ENCODE measurements at places on chromosomes 12 and 14.

DNA sequence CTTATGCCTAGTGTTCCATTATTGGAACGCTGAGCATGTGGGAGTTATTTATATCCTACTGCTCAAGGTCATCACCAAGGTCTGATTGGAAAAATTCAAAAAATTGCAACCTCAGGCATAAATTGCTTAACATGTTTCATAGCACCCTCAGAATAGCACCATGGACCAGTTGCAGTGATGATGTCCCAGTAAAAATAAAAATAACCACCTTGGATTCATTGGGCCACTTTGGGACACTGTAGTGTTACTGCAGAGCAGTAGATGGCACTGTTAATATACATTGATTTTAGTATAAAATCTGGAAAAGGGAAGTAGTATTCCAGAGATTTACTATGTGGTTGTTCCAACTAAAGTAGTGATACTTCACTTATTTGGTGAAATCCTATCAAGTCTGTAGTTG lies 31.0 kb upstream of the PTCSC3 start:
- DNase-seq: no peak

DNA sequence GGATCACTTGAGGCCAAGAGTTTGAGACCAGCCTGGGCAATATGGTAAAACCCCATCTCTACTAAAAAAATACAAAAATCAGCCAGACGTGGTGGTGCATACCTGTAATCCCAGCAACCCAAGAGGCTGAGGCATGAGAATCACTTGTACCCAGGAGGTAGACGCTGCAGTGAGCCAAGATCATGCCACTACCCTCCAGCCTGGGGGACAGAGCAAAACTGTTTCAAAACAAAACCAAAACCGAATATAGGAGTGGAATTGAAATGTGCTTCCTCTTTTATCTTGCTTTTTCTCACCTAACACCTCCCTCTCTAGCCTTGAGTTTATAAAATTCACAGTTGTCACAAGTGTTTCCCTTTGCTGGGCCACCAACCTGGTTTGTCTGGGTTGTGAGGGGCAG lies 181.9 kb downstream of the PAH start:
- no peak for DNase-seq

DNA sequence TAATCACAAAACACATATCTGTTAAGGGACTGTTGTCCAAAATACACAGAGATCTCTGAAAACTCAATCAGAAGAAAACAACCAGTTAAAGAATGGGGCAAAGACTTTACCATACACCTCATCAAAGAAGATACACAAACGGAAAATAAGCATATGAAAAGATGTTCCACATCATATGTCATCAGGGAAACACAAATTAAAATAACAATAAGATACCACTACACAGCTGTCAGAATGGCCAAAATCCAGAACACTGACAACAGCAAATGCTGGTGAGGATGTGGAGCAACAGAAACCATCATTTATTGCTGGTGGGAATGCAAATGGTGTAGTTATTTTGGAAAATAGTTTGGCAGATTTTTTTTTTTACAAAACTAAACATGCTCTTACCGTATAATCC lies 220.5 kb upstream of the FOXN3 start:
- DNase-seq: no peak

DNA sequence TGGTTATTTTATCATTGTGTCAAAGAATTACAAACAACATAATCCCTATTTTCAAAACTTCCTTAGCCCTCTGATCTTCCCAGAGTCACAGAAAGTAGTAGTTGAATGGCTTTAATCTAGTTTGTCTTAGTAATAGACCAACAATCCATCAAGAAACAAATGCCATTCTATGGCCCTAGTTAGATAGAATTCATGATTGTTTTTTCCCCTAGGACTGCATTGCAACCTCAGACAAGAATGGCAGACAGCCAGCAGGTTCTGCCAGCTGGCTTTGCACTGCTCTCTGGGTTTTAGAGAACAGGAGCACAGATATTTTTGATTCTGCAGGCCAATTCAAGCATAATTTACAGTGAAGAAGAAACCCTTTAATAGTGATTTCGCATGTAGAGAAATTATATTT lies 33.8 kb downstream of the SYT1 start:
- no peak for DNase-seq

DNA sequence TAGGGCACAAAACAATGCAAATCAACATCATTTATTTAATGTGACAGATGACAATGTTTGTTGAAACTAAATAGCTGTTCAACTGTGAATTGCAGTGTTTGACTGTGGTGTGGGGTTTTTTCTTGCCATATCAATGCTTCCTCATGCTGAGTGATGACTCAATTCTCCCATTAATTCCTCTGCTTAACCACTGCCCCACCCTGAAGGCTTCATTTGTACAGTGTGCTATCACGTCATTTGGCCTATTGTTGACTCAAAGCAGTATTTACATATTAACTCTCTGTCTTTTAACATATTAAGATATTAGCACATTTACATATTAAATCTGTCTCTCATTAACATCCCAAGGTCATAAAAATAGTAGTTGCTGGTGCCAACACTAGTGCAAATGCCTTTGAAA lies 164.8 kb upstream of the NRXN3 start:
- no peak for DNase-seq

DNA sequence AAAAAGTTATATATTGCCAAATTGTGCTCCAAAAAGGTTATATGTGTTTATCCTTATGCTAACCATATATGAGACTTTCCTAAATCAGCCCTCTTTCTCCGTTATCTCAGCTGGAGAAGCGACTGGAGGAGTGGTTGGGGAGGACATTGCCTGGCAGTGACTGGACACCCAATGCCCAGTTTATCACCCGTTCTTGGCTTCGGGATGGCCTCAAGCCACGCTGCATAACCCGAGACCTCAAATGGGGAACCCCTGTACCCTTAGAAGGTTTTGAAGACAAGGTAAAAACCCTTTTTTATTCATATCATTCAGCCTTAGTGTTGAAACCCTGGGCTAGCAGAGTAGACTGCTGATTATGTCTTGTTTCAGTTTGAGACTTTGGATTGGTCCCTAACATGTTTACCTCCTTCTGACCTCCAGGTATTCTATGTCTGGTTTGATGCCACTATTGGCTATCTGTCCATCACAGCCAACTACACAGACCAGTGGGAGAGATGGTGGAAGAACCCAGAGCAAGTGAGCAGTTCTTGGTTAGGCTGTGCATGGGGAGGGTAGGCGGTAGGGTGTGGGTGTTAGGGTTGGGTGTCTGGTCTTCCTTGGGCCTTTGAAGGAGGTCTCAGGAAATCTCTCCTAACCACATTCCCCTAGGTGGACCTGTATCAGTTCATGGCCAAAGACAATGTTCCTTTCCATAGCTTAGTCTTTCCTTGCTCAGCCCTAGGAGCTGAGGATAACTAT lies 8.6 kb downstream of the DDIT3 start:
- DNase-seq: no peak

DNA sequence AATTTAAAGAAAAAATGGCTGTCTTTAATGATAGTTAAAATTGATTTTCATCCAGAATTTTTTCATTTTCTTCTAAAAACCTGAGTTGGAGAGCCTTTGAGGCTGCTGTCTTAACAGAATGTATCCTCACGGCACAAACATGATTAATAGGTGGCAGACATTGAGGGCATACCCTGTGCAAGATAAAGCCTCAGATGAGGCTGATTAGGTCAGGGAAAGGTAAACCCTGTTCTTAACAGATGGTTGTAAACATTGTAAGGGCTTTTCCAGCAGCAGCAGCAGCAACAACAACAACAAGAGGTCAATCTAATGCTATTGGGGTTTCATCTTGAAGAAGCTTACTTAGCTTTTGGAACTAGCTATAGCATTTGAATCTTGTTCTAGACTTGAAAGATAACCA lies 17.4 kb downstream of the GNG2 start:
- DNase-seq: no peak

DNA sequence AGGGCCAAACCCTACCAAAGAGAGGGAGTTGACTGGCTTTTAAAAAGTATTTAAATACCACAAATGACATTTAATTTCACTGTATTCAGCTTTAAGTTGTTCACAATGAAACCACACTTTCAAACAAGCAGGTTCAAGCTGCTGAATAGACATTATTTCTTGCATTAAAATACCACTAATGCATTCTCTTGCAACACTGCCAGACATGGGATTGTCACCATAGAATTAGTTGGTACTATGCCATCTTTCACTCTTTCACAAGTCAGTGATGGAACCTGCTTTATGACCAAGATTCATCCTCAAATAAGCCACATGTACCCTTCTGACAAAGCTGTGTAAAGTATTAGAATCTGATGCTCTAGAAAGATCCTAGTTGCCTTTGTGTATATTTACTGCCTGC lies 239.4 kb downstream of the PAWR start:
- DNase-seq: no peak

DNA sequence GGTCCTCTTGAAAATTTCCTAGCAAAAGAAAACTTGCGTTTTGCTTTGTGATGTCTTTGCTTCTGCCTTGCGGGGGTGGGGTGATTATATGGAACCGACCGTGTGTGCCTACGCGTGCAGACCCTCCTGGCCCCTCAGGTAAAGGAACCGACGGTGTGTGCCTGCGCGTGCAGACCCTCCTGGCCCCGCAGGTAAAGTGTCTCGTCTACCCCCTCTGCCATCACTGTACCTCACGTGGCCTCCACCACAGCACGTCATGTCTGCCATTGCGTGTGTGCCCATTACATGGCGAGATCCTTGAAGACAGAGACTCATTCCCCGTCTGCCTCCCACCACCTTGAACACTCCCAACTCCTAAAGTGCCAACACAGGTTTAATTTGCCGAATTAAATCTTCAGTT lies 3.6 kb downstream of the GOLGA3 start:
- DNase-seq: no peak

GRCh38 chr12:96044943-96045290 lies 9.5 kb upstream of the LTA4H start:
- no peak for DNase-seq

DNA sequence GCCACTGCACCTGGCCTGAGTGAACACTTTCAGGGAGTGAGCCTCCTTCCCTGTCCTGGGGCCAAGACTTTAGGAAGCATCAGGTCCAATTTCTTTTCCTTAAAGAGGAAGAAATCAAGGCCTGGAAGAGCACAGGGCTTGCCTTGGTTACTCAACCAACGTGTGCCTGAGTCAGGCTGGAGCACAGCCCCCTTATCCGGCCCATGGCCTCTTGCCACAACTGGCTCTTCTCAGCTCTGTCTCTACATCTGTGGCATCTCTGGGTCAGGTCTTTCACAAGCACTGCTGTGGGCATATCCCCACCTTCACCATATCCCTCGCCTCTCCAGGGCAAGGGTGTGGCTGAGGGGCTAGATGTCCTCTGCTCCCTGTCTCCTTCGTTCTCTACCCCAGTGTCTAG lies 6.8 kb downstream of the MYH6 start:
- no peak for DNase-seq

DNA sequence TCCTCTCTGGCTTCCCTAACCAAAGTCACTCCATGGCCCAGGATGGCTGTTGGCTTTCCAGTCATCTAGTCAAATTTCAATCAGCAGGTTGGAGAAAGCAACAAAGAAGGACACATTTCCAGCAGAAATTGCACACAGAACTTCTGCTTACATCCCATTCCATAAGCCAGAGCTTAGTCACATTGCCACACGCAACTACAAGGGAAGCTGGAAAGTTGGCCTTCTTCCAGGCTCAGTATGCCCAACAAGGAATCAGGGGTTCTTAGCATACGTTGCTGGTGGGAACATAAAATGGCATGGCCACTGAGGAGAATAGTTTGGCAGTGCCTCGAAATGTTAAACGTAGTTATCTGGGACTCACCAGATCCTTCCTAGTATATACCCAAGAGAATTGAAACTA lies 9.3 kb upstream of the APPL2 start:
- DNase-seq: no peak

DNA sequence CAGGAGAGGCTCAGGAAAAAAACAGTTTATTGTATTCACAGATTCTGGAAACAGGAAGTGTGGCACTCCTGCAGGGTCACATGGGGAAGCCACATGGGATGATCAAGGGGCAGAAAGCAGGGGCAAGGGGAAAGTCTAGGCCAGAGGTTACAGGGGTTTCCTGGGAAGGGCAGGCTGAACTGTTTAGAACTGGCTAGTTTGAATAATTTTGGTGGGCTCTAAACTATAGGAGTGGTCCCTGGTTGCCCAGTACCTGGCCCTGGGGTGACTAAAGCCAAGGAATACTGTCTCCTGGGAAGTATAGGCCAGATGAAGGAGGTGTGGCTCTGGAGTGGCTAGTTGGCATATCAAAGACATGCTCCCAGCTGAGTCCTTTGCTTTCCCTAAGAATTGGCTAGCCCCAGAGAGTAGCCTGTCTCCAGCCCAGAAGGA lies 169.2 kb downstream of the SLC41A2 start:
- no peak for DNase-seq

DNA sequence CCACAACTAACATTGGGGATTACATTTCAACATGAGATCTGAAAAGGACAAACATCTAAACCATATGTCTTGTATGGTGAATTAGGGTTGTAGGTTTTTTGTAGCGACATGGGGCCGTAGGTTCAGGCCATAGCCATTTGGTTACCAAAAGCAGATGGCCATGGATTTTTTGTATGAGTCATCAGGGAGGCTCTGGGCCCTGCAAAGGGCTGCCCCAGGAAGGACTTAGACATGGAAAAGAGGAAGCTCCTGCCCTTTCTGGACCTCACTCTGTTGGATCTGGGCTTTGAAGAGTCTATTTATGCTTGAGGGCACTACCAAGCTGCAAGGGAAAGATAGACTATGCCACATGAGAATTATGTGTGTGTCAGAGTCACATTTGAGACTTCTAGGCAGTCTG lies 89.3 kb upstream of the DHRS4 start:
- no peak for DNase-seq

- DNase-seq: no peak
Measured at GRCh38 chr12:121184425-121184824, 25.5 kb upstream of the P2RX4 start.

GRCh38 chr12:73452672-73453469 lies 1084.8 kb upstream of the ATXN7L3B start:
- DNase-seq: no peak

GRCh38 chr12:109358154-109358869 lies 10.6 kb downstream of the MYO1H start:
- no peak for DNase-seq

DNA sequence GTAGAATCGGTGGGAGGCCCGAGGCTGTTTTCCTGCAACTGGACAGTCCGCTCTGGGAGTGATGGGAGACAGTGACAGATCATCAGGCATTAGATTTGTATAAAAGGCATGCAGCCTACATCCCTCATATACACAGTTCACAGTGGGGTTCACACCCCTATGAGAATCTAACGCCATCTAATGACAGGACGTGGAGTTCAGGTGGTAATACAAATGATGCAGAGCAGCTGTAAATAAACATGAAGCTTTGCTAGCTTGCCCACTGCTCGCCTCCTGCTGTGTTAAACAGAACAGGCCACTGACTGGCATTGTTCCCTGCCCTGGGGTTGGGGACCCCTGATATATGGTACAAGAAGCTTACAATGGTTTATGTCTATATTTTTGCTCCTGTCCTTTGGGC lies 179.0 kb downstream of the LRFN5 start:
- DNase-seq: no peak

GRCh38 chr12:93601591-93601990 lies 29.1 kb downstream of the SOCS2 start:
- DNase-seq: no peak

- no peak for DNase-seq
Measured at GRCh38 chr12:64744422-64745258, 14.6 kb downstream of the GNS start.

Measured in stimulated activated CD4-positive, alpha-beta T cell treated with anti-CD3 and anti-CD28 coated beads, TNF-alpha, amount 100 ng/mL, for 1 hour (primary cell).